ENCODE measurements at places on chromosomes 7 and 10. TPM values are rescaled to one million over a fixed set of nuclear protein-coding genes. Genes with fewer than 3 reads are reported as not detected.
A peak's percentile ranks its signal among the peaks of the same experiment; 100 is the strongest.

The NKX1-2 gene
- total RNA-seq = not detected

- DNase-seq = no peak
- no peak overlapping the region for H3K4me3 ChIP-seq
- no peak overlapping the region for H3K27ac ChIP-seq
- no peaks in the 10 kb centered on the region for H3K36me3 ChIP-seq
- H3K4me1 ChIP-seq = no peaks in the 10 kb centered on the region
Measured at GRCh38 chr7:85150624-85151023, 36.2 kb downstream of the SEMA3D start.

GRCh38 chr7:30266686-30267085 lies 17.7 kb upstream of the ZNRF2 start:
- peaks cover 12% of the 10 kb centered on the region for H3K4me1 ChIP-seq
- H3K27me3 ChIP-seq = no peaks in the 10 kb centered on the region
- H3K27ac ChIP-seq = no peak overlapping the region
- DNase-seq = no peak
- H3K36me3 ChIP-seq = no peaks in the 10 kb centered on the region
- no peak overlapping the region for H3K4me3 ChIP-seq

The PVRIG gene
- 0.37 TPM for total RNA-seq

DNA sequence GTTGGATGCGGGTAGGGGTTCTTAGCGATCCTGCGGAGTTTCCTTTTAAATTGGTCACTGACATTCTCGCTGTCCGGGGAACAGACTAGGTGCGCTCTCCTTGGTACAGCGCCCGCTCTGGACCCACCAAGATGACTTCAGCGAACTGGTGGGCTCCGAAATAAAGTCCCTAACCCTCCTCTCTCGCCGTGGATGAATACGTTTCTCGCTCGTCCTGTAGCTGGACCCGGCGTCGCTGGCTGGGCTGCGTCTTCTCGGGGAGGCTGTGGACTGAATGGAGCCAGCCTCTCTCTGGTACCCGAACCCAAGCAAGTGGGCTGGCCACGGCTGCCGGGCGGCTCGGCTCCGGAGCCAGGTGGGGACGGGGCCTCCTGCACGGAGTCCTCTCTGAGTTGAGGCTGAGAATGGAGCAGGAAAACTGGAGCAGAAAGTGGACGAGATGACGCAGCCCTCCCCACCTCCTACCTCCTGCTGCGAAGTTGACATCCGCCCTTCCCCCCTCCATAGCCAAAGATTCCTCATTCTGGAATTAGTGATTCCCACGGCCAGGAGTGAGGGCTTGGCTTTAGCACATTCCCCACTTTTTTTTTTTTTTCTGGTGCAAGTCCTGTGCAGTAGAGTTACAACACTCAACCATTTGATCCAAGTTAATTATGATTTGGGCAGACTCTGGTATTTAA lies 1.5 kb downstream of the UNC5B start:
- no peak for DNase-seq
- no peak overlapping the region for H3K4me3 ChIP-seq
- H3K4me1 ChIP-seq = peaks cover 28% of the 10 kb centered on the region
- no peaks in the 10 kb centered on the region for H3K36me3 ChIP-seq

The TLX1 gene
- total RNA-seq = 0.79 TPM

DNA sequence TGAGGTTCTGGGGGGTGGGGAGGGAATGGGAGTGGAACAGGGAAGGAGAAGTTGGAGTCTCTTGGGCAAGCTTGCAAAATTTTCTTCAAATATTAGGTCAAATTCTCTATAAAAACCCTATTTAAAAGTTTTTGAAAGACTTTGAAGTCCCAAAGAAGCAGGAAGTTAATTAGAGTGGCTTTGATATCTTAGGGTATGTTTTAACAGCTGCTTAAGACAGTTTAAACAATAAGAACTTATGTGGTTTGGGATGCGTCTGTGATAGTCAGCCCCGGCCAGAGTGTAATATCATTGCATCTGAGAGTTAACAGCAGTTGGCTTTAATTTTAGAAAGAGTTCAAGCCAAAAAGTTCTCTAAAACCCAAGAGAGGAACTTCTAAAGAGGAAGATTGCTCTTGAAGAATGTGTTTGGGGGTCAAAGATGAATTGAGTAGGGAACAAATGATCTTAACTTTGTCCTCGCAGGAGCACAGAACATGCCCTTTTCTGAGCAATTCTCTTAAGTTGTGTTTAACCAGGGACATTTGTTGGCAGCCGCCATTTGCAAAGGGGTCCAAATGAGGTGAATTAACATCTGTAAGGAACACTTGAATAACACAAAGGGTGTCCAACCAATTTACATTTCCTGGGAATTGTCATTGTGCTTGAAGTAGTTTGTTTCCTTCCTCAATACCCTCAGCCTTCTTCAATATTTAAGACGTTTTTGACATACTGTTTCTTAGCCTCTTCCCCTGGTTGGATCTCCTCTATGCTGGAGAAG lies 182.4 kb downstream of the PTEN start:
- no peaks in the 10 kb centered on the region for H3K36me3 ChIP-seq
- DNase-seq = no peak
- H3K27me3 ChIP-seq = no peaks in the 10 kb centered on the region
- H3K4me3 ChIP-seq = no peak overlapping the region
- no peak overlapping the region for H3K27ac ChIP-seq

The MCM10 gene
- 10.0 TPM for total RNA-seq

The FGFR2 gene
- total RNA-seq = 69.9 TPM

- H3K27me3 ChIP-seq = no peaks in the 10 kb centered on the region
- H3K4me1 ChIP-seq = peaks cover 12% of the 10 kb centered on the region
- H3K27ac ChIP-seq = peak overlapping the region; percentile 30
- no peaks in the 10 kb centered on the region for H3K36me3 ChIP-seq
- no peak for DNase-seq
Measured at GRCh38 chr10:125146791-125147579, 13.4 kb downstream of the CTBP2 start.

DNA sequence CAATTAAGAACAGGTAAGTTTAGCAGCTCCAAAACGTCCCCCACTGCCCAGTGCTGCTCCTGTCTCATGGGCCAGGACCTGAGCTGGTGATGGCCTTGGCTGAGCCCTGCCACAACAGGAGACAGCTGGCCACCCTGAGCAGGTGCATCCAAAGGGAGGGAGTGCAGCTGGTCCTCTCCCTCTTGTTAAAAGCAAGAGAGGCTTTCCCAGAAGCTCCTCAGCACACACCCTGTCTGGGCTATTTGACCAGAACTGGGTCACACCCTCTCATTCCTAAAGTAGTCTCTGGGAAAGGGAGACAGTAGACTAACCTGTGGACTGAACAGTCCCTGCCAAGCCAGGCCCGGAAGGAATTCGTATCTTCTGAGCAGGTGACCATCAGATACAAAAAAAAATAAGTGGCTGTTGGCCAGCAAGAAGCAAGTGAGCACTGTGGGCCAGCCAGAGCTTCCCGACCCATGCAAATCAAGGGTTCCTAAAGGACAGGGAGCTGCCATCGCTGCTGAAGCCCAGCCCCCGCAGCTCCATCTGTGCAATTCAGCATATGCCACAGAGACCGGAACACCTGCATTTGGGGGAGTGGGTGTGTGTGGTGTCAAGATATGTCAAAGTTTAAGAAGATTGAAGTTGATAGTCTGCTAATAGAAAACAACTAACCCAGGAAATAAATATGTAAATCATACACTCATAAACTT lies 2.1 kb upstream of the TMEM72 start:
- no peak for DNase-seq
- peaks cover 9% of the 10 kb centered on the region for H3K4me1 ChIP-seq
- no peak overlapping the region for H3K27ac ChIP-seq
- no peaks in the 10 kb centered on the region for H3K36me3 ChIP-seq
- no peaks in the 10 kb centered on the region for H3K27me3 ChIP-seq
- no peak overlapping the region for H3K4me3 ChIP-seq

GRCh38 chr7:130363026-130363847 lies 17.1 kb upstream of the CPA1 start:
- no peak overlapping the region for H3K4me3 ChIP-seq
- DNase-seq = no peak
- H3K27ac ChIP-seq = no peak overlapping the region
- no peaks in the 10 kb centered on the region for H3K36me3 ChIP-seq
- H3K4me1 ChIP-seq = no peaks in the 10 kb centered on the region

GRCh38 chr10:112510384-112510783 lies 63.4 kb downstream of the VTI1A start:
- DNase-seq = no peak
- H3K27ac ChIP-seq = no peak overlapping the region
- H3K4me3 ChIP-seq = no peak overlapping the region
- no peaks in the 10 kb centered on the region for H3K27me3 ChIP-seq

The FGFBP3 gene
- 0.37 TPM for total RNA-seq

- H3K4me1 ChIP-seq = no peaks in the 10 kb centered on the region
- H3K27ac ChIP-seq = no peak overlapping the region
- H3K4me3 ChIP-seq = no peak overlapping the region
Measured at GRCh38 chr7:108181073-108181985, 51.2 kb upstream of the LAMB4 start.

The NAT16 gene
- not detected for total RNA-seq
